Breast epithelium (tissue), 4 donors: ENCODE measurements at places on chromosomes 3 and 15. TPM values are rescaled to one million over a fixed set of nuclear protein-coding genes. Genes with fewer than 3 reads are reported as not detected.

- no peaks in the 10 kb centered on the region for H3K36me3 ChIP-seq
- no peaks in the 10 kb centered on the region for H3K4me1 ChIP-seq
- no peak overlapping the region for H3K4me3 ChIP-seq
- H3K27ac ChIP-seq, result no peak overlapping the region
- H3K27me3 ChIP-seq, result no peaks in the 10 kb centered on the region
These were observed 166.2 kb upstream of the ROBO2 start for GRCh38 chr3:76873532-76874242.

DNA sequence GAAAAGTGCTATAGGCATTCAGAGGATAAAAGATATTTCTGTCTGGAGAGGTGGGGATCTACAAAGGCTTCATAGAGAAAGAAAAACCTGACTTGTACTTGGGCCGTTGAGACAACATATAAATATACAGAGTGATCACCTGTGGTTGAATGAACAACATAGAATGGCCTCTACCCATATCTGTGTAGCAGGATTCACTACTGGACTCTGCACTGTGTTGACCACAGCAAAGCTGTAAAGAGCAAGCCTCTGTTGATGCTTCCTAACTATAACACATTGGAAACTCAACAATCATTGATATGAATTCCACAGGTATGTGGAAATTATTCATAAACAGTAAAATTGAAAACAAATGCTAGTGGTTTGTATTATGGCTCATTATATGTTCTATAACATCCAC lies 19.1 kb upstream of the LPP start:
- H3K4me3 ChIP-seq, result no peak overlapping the region
- no peak for DNase-seq
- no peaks in the 10 kb centered on the region for H3K27me3 ChIP-seq
- H3K27ac ChIP-seq, result no peak overlapping the region
- no peaks in the 10 kb centered on the region for H3K4me1 ChIP-seq

DNA sequence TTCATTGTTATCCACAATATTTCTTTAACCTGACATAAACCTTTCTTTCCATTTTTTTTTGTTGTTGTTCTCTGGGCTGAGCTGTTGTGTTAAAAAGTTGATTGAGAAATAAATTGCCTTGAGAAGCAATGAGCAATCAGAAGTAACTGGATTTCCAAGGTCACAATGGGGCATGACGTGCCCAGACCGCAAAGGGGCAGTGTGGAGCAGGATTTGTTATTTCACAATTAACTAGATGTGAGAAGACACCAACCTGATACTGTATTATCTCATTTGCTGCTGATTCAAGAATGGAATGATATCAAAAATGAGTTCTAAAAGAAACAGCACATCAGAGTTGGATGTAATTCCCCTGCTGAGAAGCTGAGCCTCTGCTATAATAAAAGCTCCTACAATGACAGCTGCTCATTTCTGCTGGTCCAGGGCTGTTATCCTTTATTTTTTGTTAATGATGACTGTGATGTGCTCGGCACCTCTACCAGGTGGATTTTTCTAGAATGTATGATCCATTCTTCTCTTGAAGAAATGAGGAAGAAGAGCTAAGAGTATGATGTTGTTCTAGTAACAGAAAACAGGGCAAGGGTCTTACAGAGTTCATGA lies 28.1 kb downstream of the CPNE4 start:
- no peak overlapping the region for H3K27ac ChIP-seq
- no peaks in the 10 kb centered on the region for H3K36me3 ChIP-seq
- no peak for DNase-seq

DNA sequence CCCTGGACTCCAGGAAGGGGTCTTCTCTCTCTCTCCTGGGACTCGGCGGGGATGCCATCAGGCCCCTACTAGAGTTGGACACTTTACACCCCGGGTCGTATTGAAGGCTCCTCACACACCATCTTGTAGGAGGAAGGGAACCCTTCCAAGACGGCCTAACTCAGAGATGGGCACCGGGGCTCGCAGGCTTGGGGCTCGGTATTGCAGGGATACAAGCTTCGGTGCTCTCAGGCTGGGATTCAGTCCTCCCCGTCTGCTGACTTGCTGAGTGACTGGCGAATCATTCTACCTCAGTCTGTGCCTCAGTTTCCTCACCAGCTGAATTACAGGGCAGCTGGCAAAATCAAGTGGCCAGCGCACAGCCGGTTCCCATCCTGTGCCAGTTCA lies 419 bp upstream of the CALML4 start:
- no peak for DNase-seq
- no peaks in the 10 kb centered on the region for H3K27me3 ChIP-seq
- H3K4me3 ChIP-seq, result no peak overlapping the region
- H3K36me3 ChIP-seq, result no peaks in the 10 kb centered on the region

DNA sequence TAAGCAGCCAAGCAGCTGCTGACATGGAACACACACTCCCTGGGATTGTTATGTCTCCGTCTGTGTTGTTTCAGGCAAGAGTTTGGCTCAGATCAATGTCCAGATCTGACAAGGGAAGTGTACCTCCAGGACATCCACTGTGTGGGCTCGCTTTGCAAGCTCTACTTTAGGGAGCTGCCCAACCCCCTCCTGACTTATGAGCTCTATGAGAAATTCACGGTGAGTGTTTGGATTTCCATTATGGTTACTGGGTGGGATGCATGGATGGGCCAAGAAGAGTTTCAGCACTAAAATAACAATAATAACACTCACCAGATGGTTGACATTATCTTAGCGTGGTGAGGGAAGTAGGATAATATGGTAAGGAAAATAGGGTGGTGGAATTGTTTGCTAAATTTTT lies 74.1 kb downstream of the ARHGAP31 start:
- no peak for DNase-seq
- H3K4me3 ChIP-seq, result no peak overlapping the region
- no peaks in the 10 kb centered on the region for H3K4me1 ChIP-seq
- no peaks in the 10 kb centered on the region for H3K27me3 ChIP-seq
- H3K36me3 ChIP-seq, result no peaks in the 10 kb centered on the region

The TTC21A gene
- total RNA-seq, result 16.1 TPM

The STX19 gene
- total RNA-seq, result 5.9 TPM

DNA sequence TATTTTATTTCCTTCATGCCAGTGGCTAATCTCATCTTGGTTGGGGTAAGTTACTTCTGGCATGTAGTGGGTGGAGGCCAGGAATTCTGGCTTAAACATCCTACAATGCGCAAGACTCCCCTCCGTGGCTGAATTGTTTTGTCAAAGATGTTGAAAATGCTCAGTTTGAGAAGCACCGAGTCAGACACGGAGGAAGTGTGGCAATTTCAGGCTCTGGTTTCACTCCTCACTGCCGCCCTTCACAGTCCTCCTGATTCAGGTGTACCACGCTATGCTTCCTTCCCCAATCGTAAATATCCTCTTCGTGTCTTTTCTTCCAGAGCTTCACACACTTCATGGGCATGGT lies 150.7 kb downstream of the OPA1 start:
- no peak overlapping the region for H3K4me3 ChIP-seq
- peak overlapping the region; percentile 10 for H3K27ac ChIP-seq
- no peaks in the 10 kb centered on the region for H3K27me3 ChIP-seq
- no peak for DNase-seq
- no peaks in the 10 kb centered on the region for H3K4me1 ChIP-seq
- no peaks in the 10 kb centered on the region for H3K36me3 ChIP-seq

The SMAD6 gene
- total RNA-seq, result 22.6 TPM

The IL5RA gene
- total RNA-seq, result 0.48 TPM

DNA sequence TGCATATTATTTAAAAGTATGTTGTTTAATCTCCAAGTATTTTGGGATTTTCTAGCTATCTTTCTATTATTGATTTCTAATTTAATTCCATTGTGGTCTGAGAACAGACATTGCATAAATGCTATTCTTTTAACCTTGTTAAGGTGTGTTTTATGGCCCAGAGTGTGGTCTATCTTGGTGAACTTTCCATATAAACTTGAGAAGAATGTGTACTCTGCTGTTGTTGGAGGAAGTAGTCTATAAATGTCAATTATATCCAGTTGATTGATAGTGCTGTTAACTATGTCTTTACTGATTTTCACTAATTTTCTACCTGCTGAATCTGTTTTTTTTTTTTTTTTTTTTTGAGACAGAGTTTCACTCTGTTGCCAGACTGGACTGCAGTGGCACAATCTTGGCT lies 180.9 kb downstream of the ZNF621 start:
- no peaks in the 10 kb centered on the region for H3K36me3 ChIP-seq
- no peak overlapping the region for H3K27ac ChIP-seq
- no peak overlapping the region for H3K4me3 ChIP-seq
- H3K4me1 ChIP-seq, result no peaks in the 10 kb centered on the region
- no peaks in the 10 kb centered on the region for H3K27me3 ChIP-seq

The SCN5A gene
- 0.33 TPM for total RNA-seq

The COL8A1 gene
- 43.6 TPM for total RNA-seq

DNA sequence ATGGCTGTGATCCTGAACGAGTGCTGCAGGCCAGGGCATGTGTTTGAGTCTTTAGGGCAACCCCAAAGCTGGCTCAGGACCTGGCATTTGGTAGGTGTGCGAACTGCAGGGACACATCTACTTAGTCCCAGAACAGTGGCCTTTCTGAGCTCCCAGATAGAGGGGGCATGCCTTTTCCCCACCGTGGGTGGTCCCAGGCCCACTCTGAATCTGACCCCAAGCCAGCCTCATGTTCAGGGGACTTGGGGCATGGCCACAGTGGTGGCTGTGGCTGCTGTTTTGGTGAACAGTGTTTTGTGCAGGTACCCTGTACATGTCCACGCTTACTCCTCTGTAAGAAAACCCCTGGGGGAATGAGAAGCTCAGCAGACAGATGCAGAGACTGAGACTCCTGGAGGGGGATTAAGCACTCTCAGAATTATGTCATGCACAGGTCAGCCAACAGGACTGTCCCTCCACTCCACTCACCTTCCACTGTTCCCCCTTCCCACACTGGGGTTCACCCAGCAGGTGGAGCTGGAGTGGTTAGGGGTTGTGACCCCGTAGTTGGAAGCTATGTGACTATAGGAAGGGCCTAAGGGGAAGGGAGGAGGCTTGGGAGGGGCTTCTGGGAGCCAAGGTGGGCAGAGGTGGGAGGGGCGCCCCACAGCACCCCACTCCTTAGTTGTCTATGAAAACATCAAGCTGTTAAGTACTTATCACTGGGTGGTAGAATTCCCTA lies 16.4 kb downstream of the ESYT3 start:
- H3K27ac ChIP-seq, result no peak overlapping the region
- DNase-seq, result peak; percentile 25
- H3K27me3 ChIP-seq, result no peaks in the 10 kb centered on the region
- no peaks in the 10 kb centered on the region for H3K4me1 ChIP-seq
- H3K36me3 ChIP-seq, result no peaks in the 10 kb centered on the region

The FBN1 gene
- 210 TPM for total RNA-seq

The DUOX1 gene
- 0.80 TPM for total RNA-seq

DNA sequence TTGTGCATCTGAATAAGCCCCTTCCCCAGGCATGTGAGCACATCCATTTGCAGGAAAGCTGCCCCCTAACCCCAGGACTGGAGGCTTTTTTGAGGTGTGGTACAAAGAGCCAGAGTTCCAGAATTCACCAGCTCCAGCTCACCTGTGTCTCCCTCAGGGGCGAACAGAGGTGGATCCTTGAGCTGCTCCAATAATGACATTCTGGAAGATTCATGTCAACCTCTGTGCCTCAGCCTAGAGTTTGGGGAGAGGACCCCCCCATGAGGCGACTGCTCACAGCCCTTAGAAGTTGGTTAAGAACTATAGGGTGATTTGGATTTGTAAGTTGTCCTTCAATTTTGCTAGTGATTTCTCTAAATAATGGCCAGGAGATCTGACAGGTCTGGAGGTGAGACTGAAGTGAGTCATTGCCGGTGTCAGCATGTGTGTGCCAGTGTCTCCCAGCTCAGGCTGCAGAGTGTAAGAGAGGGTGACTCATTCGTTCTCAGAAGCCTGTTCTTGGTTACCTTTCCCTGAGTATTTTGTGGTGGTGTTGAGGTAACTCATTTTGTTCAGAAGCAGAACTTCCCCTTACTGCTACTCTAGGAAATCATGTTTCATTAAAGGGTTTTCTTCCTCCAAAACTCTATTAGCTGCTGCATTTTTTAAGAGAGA lies 136.9 kb upstream of the TOPAZ1 start:
- H3K27ac ChIP-seq, result no peak overlapping the region
- H3K4me3 ChIP-seq, result no peak overlapping the region
- no peaks in the 10 kb centered on the region for H3K4me1 ChIP-seq
- H3K36me3 ChIP-seq, result no peaks in the 10 kb centered on the region
- DNase-seq, result no peak
- no peaks in the 10 kb centered on the region for H3K27me3 ChIP-seq

DNA sequence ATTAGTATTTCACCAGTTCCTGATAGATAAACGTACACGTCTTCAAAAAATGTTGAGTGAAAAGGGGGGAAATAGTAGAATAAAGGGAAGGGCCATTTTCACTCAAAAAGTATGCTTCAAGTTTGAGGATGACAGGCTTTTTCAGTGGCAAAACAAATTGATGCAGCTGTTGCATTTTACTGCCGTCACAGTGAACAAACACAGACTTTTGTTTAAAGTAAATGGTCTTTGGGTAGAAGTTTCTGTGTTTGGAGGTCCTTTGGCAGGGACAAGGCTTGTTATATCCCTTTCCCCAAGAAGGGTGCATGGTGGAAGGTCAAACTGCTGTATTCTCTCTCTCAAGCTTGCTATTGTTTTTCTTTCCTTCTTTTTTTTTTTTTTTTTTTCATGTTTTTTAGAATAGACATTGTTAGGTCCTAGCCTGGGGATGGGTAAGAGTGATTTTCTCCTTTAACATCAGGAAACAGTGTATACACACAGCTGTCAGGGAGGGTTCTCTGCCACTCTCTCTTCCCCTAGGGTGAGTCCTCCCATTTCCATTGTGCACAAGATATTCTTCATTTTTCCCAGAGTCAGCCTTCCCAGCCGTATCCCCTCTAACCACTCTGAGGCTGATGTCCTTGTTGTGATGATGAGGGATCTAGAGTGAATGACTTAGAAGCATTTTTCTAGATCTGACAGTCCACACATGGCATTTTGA lies 6.6 kb upstream of the SUCNR1 start:
- H3K27me3 ChIP-seq, result no peaks in the 10 kb centered on the region
- no peak for DNase-seq
- H3K27ac ChIP-seq, result no peak overlapping the region
- H3K36me3 ChIP-seq, result no peaks in the 10 kb centered on the region

The GOLGA8T gene
- total RNA-seq, result not detected

- H3K4me3 ChIP-seq, result no peak overlapping the region
- no peaks in the 10 kb centered on the region for H3K36me3 ChIP-seq
- H3K27me3 ChIP-seq, result no peaks in the 10 kb centered on the region
- no peaks in the 10 kb centered on the region for H3K4me1 ChIP-seq
These were observed 21.9 kb upstream of the TSEN2 start for GRCh38 chr3:12462159-12462947.

GRCh38 chr15:80485370-80486164 lies 81.4 kb downstream of the ARNT2 start:
- no peak overlapping the region for H3K27ac ChIP-seq
- no peak for DNase-seq
- no peaks in the 10 kb centered on the region for H3K4me1 ChIP-seq
- no peaks in the 10 kb centered on the region for H3K36me3 ChIP-seq
- no peaks in the 10 kb centered on the region for H3K27me3 ChIP-seq
